ENCODE measurements at places on chromosomes 6 and 20. TPM values are rescaled to one million over a fixed set of nuclear protein-coding genes. Genes with fewer than 3 reads are reported as not detected.

Gene LHFPL5
- total RNA-seq: not detected

Gene ADAM33
- total RNA-seq: 6.7 TPM

Gene PLN
- total RNA-seq: 1.3 TPM

Gene DHX16
- 35.1 TPM for total RNA-seq

Gene LGSN
- total RNA-seq: 0.11 TPM

Gene TBXT
- not detected for total RNA-seq

Gene OR2B6
- total RNA-seq: 0.47 TPM

Gene CST3
- 606 TPM for total RNA-seq
